ENCODE measurements at places on chromosomes 5 and 9.

GRCh38 chr9:113712053-113712452 is 164.1 kb upstream of the ZNF618 start:
- no peak overlapping the region for H3K4me3 ChIP-seq
- no peaks in the 10 kb centered on the region for H3K4me1 ChIP-seq
- DNase-seq = no peak
- no peaks in the 10 kb centered on the region for H3K36me3 ChIP-seq

DNA sequence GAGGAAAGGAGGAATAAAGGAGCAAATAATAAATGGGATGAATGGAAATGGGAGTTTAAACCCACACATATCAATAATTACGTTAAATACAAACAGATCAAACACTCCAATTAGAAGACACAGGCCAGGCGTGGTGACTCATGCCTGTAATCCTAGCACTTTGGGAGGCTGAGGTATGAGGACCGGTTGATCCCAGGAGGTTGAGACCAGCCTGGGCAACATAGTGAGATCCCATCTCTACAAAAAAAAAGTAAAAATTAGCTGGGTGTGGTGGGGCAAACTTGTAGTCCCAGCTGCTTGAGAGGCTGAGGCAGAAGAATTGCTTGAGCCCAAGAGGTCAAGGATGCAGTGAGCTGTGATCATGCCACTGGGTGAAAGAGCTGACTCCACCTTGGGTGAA is 3.7 kb downstream of the BAAT start:
- DNase-seq = no peak
- no peaks in the 10 kb centered on the region for H3K27me3 ChIP-seq
- H3K4me3 ChIP-seq = no peak overlapping the region
- no peaks in the 10 kb centered on the region for H3K36me3 ChIP-seq

- H3K4me1 ChIP-seq = no peaks in the 10 kb centered on the region
- peaks cover 32% of the 10 kb centered on the region for H3K36me3 ChIP-seq
- H3K27me3 ChIP-seq = no peaks in the 10 kb centered on the region
- no peak overlapping the region for H3K27ac ChIP-seq
- DNase-seq = no peak
- no peak overlapping the region for H3K4me3 ChIP-seq
Measured at GRCh38 chr9:129919841-129920240, 84.6 kb downstream of the USP20 start.

- peak; percentile 23 for DNase-seq
- H3K4me1 ChIP-seq = peaks cover 41% of the 10 kb centered on the region
- no peaks in the 10 kb centered on the region for H3K27me3 ChIP-seq
Measured at GRCh38 chr9:20361229-20361628, 261.1 kb downstream of the MLLT3 start.
